ENCODE measurements at places on chromosomes 12 and 14.
A peak's percentile ranks its signal among the peaks of the same experiment; 100 is the strongest.

- DNase-seq = no peak
These were observed 22.0 kb upstream of the PPFIBP1 start for GRCh38 chr12:27502021-27502435.

GRCh38 chr12:66379616-66380015, 77.3 kb downstream of the HELB start:
- DNase-seq = no peak

DNA sequence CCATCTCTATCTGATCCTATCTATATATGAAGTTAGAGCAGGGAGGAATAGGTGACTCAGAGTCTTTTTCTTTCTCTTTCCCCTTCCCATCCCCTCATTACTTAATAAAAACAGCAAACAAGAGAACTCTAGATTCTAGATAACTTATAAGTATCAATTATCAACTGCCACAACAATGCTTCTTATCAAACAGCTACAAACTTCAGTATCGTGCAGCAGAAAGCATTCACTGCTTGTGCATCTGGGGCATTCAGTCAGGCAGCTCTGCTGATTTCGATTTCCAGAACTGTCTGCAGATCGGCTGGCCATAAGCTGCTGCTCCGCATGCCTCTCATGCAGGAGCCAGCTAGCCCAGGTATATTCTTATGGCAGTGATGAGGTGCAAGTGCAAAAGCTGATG, 19.4 kb downstream of the A2ML1 start:
- DNase-seq = no peak

GRCh38 chr12:5546616-5547015, 114.7 kb downstream of the NTF3 start:
- no peak for DNase-seq

GRCh38 chr14:97499790-97500481, 702.8 kb downstream of the VRK1 start:
- DNase-seq = no peak

- no peak for DNase-seq
These were observed 77.1 kb upstream of the ACTN1 start for GRCh38 chr14:69055999-69056788.

DNA sequence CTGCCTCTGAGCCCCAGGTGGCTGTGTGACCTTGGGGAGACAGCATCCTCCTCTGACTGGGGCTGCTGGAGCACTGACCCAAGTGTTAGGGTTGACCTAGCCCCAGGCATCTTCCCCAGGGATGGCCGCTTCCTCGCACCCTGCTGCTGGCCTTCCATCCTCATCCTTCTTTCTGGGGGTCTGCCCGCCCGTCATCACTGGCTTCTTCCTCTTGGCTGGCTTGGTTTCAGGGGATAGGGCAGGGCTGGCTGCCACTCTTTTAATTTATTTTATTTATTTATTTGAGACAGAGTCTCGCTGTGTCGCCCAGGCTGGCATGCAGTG, 3.5 kb downstream of the TEDC1 start:
- DNase-seq = no peak

- no peak for DNase-seq
These were observed 2.7 kb downstream of the PLEKHD1 start for GRCh38 chr14:69487226-69487625.

GRCh38 chr14:57061009-57061711, 207.5 kb downstream of the EXOC5 start:
- no peak for DNase-seq

DNA sequence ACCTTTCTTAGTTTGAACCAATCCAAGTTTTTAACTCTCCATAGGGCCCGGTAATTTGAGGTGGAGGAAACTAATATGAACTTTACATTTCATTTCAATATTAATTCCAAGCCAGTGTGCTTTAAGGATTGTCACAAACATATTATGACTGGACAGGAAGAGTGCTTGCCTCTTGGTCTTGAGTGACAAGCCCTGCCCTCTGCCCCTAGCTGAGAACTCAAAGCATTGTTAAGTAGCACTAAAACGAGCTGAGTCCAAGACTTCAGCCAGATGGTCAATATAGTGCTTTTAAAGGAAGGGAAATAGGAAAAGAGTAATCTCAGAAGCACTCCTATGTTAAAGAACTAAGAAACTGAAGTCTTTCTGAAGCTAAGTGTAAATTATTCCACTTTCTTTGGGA, 17.1 kb downstream of the TRMT5 start:
- DNase-seq = no peak

GRCh38 chr14:28661171-28661772, 105.3 kb upstream of the FOXG1 start:
- DNase-seq = no peak

GRCh38 chr12:5432011-5432400, at the start of gene NTF3:
Gene NTF3, plus strand, starts transcription at chr12:5432108. Its CDS starts 217 bp downstream, at chr12:5432325.
- no peak for DNase-seq

GRCh38 chr14:100148837-100149731, 10.4 kb downstream of the DEGS2 start:
- DNase-seq = no peak

DNA sequence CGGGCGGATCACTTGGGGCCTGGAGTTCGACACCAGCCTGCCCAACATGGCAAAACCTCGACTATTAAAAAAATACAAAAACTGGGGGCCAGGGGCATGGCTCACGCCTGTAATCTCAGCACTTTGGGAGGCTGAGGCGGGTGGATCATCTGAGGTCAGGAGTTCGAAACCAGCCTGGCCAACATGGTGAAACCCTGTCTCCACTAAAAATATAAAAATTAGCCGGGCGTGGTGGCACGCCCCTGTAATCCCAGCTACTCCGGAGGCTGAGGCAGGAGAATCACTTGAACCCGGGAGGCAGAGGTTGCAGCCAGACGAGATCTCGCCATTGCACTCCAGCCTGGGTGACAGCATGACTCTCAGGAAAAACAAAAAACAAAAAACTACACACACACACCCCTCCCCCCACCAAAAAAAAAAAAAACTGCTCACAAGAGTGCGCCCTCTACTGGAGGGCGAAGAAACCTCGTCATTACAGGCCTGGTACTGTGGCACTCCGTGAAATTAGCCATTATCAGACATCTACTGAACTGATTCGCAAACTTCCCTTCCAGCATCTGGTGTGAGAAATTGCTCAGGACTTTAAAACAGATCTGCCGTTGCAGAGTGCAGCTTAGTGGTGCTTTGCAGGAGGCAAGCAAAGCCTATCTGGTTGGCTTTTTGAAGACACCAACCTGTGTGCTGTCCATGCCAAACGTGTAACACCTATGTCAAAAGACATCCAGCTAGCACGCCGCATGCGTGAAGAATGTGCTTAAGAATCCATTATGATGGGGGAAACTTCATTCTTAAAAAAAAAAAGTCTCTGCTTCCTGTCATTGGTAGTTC, 7.7 kb downstream of the PPP1R3E start:
- DNase-seq = peak; percentile 76

- DNase-seq = no peak
These were observed 12.8 kb downstream of the MTHFD1 start for GRCh38 chr14:64400829-64401459.

DNA sequence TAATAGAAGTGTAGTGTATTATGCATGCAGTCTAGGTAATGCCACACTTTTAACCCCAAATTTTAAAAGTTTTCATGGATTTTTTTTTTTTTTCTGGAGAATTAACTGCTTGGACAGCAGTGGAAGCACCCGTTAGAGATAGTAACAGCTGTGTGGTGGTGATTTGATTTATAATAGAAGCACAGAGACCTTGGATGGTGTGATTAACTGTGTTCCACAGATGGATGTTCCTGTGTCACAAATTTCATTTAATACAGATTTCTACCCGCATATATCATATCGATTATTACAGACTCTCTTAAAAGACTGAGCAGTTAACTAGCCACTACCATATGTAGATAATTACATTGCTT, 47.0 kb downstream of the IFT81 start:
- DNase-seq = no peak

GRCh38 chr14:75158843-75159614, 17.4 kb downstream of the TMED10 start:
- DNase-seq = no peak

DNA sequence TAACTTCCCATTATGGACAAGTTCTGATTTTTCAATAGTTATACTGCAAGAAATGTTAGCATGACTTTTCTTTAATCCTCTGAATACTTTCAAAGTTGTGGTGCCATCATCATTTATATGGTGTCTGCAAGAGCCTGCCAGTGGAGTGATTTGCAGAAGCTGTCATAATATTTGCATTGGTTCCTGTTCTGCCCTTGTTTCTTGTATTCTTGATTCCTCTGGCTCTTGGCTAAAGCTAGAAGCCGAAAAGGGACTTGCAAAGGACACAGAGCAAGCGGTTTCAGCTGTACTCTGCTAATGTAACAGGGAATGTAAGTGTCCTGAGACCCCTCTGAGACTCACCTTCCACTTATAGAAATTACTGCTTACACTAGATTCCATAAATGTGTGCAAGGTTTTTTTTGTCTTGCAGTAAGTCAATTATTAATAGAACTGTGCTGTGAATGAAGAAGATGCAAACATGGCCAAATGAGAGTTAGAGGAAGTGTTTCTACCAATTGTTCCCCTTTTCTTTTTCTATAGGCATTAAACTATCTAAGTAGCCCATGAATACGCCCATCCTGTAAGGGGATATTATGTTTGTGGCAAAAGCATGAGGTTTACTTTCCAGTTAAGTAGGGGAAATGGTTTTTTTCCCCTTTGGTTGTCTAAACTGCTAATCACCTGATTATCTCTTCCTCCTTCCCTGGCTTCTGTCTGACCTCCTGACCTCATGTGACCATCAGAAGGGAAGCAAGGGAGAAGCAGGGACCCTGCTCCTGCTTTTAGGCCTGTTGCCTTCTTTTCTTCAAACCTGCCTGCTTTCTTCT, 5.3 kb downstream of the DYRK4 start:
- no peak for DNase-seq

GRCh38 chr14:91313852-91314251, 69.3 kb upstream of the GPR68 start:
- DNase-seq = no peak

- no peak for DNase-seq
These were observed 65.3 kb downstream of the IPO8 start for GRCh38 chr12:30630076-30630978.

DNA sequence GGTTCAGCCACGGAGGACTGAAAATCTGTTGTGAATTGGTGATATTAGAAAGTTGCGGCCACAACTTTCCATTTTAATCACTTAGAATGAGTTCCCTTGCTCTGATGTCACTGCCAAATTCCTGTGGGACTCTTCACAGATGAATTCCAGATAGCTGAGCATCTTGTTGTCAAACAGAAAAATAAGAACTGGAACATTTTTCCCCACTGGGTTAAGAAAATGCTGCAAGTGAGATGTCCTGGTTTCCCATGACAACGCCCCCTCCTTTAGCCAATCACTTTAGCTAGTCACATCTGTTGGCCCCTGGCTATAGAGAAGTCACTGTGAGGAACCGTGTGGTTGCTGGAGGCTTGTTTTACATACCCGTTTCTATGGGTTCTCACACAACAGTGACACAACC, 135.9 kb downstream of the KTN1 start:
- DNase-seq = no peak

DNA sequence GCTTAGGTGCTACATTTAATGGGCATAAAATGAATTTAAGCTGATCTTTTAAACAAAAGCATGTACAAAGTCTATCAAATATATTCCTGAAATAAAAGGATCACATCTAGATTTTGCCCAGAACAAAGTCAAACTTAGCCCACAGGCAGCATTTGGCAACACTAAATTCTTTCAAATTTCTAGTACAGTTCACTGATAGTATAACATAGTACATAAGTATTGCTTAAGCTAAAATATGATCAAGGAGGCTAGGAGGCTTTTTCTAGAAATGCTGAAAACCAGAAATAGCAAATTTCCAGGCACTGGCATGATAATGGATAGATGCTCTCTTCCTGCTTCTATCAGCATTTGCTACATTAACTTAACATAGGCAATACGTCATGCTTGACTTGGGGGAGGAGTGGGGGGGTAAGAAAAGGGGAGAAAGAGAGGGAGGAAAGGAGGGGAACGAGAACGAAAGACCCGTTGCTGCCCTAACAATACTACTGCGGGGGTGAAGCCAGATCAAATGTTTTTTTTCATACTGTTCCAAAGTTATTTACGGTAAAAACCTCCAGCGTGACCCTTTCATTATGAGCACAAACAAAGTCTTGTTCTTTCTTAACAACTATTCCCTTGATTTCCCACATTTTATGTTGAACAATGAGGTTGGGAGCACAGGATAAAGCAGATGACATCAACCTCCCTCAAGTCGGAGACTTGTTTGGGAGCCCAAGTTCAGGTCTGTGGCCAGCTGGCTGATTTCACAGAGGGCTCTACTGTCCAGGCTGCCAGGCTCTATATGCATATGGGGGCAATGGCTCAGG, 10.6 kb downstream of the TMED10 start:
- DNase-seq = no peak

GRCh38 chr14:101500681-101501080, 60.6 kb upstream of the DIO3 start:
- DNase-seq = no peak

GRCh38 chr14:87254331-87254874, 738.6 kb downstream of the GALC start:
- DNase-seq = no peak

- DNase-seq = no peak
These were observed 50.0 kb downstream of the GPHB5 start for GRCh38 chr14:63268771-63269170.

GRCh38 chr14:72552236-72552635, 341.7 kb downstream of the DPF3 start:
- no peak for DNase-seq

- DNase-seq = no peak
These were observed 73.2 kb downstream of the IPO8 start for GRCh38 chr12:30622509-30622908.

GRCh38 chr12:45131506-45131905, 80.6 kb upstream of the DBX2 start:
- no peak for DNase-seq

- no peak for DNase-seq
These were observed 235.2 kb downstream of the CHST11 start for GRCh38 chr12:104691721-104692556.

- no peak for DNase-seq
These were observed 909 bp upstream of the ETFBKMT start for GRCh38 chr12:31658471-31659086.

DNA sequence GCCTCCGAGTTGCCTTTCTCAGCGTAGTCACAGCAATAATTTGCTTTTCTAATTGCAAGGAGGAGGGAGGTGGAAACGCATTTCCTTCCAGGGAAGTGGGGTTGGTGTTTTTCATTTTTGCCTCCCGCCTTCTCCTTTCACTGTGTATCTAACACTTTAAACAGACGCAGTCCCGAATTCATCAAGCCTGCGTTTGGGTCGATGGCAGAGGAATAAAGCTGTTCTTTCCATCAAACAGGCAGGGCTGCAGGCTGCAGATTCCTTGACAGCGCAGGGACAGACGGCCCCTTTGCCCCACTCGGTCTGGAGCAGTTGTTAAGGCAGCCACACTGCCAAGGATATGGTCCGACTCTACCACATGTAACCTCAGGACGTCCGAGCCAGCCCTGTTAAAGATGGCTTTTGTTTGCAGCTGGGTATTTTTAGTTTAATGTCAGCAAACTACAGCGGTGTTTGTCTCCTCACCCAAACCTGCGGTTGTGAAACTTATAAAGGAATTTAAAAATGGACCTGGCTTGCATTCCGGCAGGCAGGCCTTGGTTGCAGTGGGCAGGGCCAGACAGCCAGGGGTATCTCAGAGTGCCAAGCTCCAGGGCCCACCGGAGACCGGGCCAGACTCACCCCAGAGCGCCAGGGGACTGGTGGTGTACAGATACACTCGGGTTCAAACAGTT, 2.1 kb downstream of the CHST11 start:
- DNase-seq = peak; percentile 68

Measured in activated CD8-positive, alpha-beta memory T cell treated with anti-CD3 and anti-CD28 coated beads for 24 hours (primary cell).